ENCODE measurements at places on chromosomes 6 and 20.
A peak's percentile ranks its signal among the peaks of the same experiment; 100 is the strongest.

DNA sequence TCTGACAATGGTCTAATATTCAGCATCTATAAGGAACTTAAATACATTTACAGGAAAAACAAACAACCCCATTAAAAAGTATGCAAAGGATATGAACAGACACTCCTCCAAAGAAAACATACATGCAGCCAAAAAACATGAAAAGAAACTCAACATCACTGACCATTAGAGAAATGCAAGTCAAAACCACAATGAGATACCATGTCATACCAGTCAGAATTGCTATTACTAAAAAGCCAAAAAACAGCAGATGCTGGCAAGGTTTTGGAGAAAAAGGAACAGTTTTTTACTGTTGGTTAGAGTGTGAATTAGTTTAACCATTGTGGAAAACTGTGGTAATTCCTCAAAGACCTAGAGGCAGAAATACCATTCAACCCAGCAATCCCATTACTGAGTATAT is 339.0 kb upstream of the ADGRB3 start:
- DNase-seq = no peak

DNA sequence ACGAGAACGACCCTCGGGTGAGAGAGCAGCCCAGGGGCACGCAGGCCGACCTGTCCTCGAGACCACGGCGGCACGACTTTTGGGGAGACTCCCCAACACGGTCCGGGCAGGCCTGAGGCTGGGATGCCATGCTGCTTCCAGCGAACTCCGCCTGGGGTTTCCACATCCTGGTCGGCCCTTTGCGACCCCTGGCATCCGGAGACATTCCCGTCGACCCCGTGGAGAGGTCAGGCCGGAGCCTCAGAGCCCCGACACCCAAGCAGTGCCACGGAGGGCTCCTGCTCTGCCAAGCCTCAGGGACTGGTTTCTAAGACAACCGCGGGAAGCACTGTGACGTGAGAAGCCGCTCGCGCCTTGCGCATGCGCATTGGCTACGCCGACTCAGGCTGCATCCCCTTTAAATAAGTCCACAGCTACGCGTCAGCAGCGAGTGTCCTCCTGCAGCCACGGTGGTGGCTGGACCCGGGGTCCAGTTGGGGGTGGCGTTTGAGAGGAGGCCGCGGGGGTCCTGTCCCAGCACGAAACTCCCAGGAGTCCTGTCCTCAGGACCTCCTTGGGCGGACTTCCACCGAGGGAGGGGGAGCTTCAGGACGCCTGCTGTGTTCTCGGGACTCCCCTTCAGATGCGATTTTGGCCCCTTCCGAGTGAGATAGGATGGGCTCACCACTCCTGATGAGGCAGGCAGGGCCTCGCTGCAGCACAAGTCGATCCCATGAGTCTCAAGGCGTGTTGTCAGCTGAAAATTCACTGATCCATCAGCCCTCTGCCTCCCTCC is 1089.3 kb upstream of the DEFB115 start:
- no peak for DNase-seq

- no peak for DNase-seq
These were observed 185.4 kb downstream of the BCAS1 start for GRCh38 chr20:53884859-53885541.

DNA sequence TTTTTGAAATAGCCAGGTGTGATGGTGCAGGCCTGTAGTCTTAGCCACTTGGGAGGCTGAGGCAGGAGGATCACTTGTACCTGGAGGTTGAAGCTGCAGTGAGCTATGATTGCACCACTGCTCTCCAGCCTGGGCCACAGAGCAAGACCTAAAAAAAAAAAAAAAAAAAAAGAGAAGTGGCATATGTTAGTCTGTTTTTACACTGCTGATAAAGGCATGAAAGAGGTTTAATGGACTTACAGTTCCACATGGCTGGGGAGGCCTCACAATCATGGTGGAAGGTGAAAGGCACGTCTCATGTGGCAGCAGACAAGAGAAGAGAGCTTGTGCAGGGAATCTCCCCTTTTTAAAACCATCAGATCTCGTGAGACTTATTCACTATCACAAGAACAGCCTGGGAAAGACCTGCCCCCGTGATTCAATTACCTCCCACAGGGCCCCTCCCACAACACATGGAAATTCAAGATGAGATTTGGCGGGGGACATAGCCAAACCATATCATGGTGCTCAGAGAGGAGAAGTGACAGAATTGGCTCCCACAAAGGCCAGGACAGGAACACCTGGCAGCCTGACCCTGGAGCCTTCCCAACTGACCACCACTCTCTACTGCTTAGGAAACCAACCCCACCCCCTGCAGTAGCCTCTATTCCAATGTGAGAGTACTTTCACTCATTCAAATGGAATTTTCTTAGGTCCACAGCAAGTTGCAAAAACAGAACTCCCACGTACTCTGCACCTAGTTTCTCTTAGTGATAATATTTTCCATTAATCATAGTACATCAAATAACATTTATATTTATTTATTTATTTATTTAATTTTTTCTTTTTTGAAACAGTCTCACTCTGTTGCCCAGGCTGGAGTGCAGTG is 29.8 kb downstream of the ARHGAP40 start:
- DNase-seq = no peak

GRCh38 chr6:16759646-16760515 is 1.4 kb downstream of the ATXN1 start:
- no peak for DNase-seq

DNA sequence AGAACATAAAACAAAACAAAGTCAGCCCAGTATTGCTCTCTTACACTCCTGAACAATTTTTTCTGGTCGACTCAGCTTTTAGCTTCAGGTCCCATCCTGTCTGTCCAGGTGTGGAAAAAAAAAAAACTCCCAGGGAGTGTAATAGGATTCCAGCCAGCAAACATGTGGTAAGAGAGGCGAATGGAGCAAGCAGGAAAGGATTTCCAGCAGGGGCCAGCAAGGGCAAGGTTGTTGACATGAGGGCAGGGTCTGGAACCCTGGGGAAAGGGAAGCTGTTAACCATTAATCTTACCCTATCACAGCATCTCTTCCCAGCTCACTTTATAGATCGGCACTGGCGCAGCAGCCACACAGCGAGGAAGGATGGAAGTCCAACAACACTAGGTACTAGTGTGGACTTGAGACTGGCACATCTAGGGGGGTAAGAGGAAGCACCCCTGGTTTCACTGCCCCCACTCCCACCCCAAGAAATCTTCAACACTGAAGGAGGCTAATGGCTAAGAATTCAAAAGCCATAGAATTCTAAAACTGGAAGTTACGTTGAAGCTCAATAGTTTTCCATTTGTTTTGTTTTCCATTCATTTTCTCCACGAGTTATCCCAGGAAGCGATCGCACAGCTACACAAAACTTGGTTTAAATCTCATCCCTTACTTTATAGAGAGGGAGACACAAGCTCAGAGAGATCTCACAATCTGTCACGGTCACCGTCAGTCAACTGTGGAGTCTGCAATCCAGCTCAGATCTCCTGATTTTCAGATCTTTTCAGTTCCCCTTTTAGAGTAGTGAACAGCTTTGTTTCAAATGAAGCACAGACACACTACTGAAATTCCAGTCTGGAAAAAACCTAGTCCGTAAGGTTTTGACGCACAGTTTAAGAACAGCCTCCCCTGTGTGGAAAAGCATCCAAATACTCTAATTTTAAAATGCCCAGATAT is 53.3 kb downstream of the SLC22A23 start:
- peak; percentile 9 for DNase-seq

DNA sequence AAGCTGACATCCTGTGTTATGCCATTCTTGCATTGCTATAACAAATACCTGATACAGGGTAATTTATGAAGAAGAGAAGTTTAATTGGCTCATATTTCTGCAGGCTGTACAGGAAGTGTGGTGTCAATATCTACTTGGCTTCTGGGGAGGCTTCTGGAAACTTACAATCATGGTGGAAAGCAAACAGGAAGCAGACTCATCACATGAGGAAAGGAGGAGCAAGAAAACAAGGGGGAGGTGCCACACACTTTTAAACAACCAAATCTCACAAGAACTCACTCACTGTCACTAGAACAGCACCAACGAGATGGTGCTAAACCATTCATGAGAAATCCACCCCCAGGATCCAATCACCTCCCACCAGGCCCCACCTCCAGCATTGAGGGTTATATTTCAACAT is 143.1 kb upstream of the GGTLC1 start:
- DNase-seq = no peak

DNA sequence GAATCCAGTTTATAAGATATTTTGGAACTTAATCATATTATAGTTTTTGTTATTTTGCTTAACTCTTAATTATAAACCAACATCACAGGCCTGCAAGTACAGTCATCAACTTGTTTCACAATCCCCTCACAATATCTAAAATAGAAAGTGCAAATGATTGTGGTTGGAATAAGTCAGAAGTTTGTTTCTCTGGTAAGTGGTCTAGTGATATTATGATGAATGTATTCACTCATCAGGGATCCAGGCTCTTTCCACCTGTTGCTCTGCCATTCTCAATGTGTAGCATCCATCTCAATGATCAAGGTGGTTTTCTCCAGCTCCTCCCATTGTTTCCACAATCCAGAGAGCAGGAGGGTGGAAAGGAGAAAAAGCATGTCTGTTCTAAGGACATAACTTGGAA is 54.2 kb downstream of the OPN5 start:
- no peak for DNase-seq

GRCh38 chr6:8079126-8079525 is 14.9 kb upstream of the BLOC1S5 start:
- DNase-seq = no peak

DNA sequence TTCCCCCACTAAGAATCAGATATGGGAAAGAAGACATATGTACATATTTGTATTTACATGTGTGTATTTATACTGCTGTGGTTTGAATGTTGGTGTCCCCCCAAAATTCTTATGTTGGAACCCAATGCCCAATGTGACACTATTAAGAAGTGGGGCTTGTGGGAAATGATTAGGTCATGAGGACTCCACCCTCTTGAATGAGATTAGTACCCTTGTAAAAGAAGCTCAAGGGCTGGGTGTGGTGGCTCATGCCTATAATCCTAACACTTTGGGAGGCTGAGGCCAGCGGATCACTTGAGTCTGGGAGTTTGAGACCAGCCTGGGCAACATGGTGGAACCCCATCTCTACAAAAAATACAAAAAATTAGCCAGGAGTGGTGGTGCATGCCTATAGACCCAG is 3.9 kb upstream of the SMIM13 start:
- DNase-seq = no peak

DNA sequence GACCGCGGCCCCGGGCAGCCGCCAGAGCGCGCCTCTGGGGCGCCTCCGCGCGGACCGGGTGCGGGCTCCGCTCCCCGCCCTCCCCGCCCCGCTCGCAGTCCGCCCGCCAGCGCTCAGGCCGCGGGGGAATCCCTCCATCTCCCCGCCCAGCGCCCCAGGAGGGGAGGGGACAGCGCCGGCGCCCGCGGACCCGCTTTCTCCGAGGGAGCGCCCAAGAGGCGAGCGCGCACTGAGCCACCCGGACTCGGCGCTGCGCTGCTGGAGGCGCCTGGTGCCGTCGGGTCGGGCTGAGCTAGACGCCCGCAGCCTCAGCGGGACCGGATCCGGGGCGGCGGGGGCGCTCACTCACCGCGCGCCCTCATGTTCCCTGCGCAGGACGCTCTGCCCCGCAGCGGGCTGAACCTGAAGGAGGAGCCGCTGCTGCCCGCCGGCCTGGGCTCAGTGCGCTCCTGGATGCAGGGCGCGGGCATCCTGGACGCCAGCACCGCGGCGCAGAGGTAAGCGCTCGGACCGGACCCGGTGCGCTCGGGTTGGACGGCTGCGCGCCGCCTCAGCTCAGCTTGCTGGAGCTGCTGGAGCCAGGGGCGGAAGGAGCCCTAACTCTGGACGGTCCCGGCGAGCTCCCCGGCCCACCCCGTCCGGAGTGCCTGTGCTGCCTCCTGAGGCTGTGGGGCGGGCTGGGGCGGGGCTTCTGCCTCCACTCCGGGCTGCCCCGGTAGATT is 867 bp downstream of the EBF4 start:
- DNase-seq = no peak

- DNase-seq = no peak
These were observed 26.8 kb upstream of the SCAF8 start for GRCh38 chr6:154706389-154706788.

- DNase-seq = no peak
These were observed 18.4 kb upstream of the MRPS10 start for GRCh38 chr6:42236030-42236429.

DNA sequence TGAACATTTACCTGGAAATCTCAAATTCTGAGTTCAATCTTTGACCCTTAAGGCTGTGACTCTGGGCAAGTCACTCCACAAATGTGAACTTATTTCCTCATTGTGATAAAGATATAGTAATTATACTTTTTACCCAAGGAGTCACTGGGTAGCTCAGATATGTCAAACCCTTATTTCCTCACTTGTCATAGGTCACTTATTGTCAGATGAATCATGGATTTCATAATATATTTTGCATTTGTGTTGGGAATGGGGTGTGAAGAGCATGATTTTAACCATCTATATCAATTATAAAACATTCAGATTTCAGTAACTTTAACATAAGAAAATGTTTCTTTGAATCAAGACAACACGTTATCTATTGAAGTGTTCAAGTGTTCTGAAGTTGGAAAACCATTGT is 3.7 kb upstream of the CARMIL1 start:
- DNase-seq = no peak

DNA sequence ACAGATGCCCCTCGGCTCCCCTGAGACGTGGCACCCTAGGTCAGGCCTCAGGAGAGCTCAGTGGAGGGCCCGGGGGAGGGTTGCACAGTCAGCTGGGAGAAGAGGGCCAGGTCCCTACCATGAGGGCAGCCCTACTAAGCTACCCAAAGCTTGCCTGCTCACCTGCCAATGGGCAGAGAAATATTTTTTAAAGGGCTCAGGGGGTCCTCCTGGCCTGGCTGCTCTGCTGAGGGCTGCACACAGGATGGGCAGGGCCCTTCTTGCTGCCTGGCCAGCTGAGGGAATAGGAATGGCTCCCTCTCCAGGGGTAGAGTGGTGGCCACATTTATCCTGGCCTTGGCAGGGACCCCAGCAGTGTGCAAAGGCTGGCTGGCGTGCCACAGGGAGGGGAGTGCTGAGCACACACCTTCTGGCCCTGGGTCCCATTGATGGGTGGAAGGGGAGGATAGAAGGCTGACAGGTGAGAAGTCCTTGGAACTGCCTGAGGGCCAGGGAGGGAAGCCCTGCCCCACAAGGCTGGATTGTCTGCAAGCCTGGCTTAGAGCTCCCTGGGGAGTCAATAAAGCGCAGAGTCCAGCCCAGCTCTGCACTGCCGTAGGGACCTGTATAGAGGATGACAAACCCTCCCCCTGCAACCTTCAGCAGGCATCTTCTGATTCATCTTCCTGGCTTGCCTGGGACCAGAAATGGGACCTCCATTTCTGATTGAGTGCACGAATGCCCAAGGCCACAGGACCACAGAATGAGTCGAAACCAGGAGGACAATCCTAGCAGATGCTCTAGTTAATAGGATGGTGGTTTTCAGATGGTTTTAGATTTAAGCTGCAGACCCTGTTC is 62.1 kb downstream of the NOL4L start:
- peak; percentile 80 for DNase-seq

- no peak for DNase-seq
These were observed 3.0 kb downstream of the PSMF1 start for GRCh38 chr20:1121429-1121828.

DNA sequence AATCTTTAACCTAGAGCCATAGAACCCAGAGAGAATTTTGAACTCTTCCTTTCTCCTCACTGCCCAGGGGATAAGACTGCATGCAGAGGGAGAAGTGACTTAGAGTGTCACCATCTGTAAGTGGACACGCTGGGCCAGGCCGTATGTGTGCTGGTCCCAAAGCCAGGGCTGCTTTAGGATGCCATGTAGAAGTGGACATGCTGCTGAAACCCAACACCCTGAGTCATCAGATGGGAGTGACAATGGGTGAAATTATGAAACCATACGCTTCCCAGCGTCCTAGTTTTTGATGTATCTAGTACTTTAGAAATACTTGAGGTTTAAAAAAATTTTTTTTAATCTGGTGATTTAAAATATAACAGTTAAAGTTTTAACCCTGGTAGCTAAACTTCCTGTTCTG is 191.1 kb downstream of the FNDC1 start:
- DNase-seq = no peak

All from NCI-H187 (cell line).